ENCODE measurements at places on chromosomes 4 and X.

GRCh38 chrX:23392195-23392594, 57.5 kb downstream of the PTCHD1 start:
- no peak for DNase-seq

GRCh38 chr4:7985891-7986441, 46.3 kb upstream of the AFAP1 start:
- no peak for DNase-seq

DNA sequence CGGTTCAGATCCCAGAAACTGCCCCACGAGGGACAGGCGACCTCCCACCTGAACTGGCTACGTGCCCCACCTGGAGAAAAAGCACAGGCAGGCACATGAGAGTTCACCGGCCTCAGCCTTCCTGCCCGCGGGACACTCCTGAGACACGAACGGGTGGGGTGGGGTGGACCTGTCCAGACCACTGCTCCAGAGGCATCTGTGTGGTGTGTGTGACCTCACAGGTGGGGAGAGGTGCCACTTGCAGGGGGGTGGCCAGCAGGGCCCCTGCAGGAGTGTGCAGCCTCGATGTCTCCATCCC, 18.5 kb downstream of the NELFA start:
- DNase-seq = no peak

GRCh38 chrX:12614266-12614665, 176.9 kb upstream of the PRPS2 start:
- no peak for DNase-seq

GRCh38 chrX:134144231-134144630, 92.8 kb upstream of the CCDC160 start:
- no peak for DNase-seq

DNA sequence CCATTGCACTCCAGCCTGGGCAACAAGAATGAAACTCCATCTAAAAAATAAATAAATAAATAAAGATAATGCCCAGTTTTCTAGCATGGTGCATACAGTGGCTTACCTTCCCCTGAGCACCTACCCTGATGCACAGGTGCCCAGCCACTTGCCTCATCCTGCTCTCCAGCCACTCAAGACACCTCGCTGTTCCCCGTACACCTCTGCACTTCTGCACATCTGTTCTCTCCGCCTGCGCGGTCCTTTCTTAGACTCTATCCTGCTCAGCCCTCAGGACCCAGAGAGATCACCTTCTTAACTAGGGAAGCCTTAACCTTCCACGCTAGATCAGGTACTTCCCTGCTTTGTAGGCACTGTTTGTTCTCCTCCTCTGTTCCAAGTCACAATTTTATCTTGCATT, 2.9 kb downstream of the EVC start:
- no peak for DNase-seq

- DNase-seq = no peak
These were observed 66.5 kb downstream of the WFS1 start for GRCh38 chr4:6336166-6336565.

DNA sequence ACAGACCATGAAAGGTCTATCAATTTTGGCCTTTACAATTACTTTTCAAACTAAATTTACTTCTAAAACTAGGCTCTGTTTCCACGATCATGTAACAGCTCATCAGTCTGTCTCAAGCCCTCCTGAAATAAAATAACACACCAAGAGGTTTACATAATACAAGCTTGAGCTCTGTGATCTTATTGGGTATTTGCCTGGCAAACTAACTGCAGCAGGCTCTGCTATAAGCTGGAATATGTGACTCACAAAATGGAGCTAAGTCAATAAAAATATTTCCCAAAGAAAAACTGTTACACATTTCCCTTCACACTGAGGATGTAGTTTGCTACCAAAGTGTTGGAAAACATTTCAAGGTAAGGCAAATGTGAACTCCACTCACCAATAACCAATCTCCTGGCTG, 94.7 kb upstream of the GPM6B start:
- no peak for DNase-seq

DNA sequence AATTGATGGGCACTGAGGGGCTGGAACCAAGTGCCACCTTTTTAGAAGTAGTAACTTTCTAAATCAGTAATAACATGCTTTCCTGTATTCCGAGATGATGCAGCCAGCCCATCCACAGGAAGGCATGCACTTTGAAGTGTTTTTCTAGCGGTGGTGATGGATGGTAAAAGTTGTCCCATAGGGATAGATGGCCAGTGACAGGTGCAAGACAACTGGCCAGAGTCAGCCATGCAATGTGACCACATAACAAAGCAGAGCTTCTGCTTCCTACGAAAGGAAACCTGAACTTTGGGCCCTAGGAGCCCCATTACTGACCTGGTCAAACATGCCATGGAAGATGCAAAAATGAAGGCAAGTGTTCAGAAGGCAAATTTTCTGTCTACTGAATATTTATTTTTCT, 72.3 kb downstream of the NR3C2 start:
- no peak for DNase-seq

- DNase-seq = no peak
These were observed 209.0 kb downstream of the IDS start for GRCh38 chrX:149296092-149296491.

- DNase-seq = no peak
These were observed 618.6 kb downstream of the DMD start for GRCh38 chrX:32592786-32593185.

DNA sequence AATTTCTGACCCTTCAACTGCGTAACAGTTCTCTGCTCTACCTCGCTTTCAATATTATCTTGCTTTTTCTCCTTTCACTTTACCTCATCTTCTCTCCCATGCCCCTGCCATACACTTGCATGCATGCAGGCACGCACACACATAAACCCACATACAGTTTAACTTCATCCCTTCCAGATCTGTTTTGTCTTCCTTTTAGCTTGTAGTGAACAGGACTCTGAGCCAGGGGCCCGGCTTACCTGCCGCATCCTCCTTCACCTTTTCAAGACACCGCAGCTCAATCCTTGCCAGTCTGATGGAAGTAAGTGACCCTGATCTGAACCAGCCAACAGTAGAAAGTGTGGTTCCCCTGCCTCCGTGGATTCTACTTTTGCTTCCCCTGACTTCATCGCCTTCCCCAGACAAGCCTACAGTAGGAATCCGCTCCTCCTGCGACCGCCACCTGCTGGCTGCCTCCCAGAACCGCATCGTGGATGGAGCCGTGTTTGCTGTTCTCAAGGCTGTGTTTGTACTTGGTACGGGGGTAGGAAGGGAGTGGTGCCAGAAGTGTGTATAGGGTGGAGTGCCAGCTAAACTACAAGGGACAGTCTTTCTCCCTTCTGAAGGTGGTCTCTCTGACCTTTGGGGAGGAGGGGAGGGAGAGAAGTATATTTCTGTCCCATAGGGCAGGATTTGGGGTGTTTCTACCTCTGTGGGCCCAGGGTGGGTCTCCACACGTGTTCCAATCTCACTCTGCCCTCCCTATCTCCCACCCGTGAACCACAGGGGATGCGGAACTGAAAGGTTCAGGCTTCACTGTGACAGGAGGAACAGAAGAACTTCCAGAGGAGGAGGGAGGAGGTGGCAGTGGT, 10.7 kb downstream of the MED12 start:
- DNase-seq = no peak

DNA sequence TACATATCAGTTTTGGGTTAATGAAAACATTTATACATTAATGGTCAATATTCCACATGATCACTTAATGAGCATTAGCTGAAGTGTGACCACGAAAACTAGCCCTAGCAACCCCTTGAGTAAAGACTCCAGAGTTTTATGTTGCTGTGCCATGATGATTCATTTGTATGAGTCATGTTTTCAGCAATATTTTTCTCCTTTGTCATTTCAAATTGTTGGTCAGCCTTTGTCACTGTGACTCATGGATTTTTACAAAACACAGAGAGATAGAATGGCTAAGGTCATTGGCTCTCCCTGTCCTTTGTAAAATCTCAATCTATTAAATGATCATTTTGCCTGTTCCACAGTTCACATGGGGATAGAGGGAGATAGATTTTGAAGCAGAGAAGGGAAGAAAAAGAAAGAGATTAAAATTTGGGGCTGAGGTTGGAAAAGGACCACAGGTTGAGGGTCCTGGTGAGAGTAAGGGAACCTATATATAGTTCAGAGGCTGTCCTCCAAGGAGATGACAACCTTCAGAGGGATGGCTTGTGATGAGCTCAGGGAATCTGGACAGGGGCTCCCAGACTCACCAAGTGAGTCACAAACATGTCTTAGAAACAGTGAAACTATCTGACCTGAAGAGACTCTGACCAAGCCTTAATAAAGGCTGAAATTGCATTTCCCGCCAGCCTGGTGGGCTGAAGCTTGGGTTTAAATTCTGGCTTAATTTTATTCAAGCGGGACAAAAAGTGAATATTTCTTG, 25.6 kb downstream of the NR0B1 start:
- peak; percentile 39 for DNase-seq

DNA sequence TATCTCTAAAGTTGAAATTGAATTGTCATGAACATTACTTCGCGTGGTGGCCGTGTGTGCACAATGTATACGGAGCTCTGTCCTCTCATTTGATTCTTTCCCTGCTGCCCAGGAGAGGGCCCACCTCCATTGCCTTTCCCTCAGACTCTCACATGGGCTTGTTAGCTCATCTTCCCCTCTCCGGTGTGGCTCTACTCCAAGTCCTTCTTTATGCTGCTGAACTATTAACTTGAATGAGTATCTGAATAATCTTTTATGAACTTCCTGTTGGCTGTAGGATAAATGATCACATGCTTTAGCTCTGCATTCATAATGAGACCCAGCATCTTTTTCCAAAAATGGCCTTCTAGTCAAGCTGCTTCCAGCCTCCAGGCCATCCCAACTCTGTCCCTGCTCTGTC, 68.8 kb upstream of the CLNK start:
- no peak for DNase-seq

GRCh38 chr4:140096483-140096861, 57.5 kb downstream of the MAML3 start:
- no peak for DNase-seq

- DNase-seq = no peak
These were observed 63.0 kb downstream of the SORBS2 start for GRCh38 chr4:185748901-185749390.

- no peak for DNase-seq
These were observed 106.3 kb upstream of the CBR4 start for GRCh38 chr4:169116270-169116901.

DNA sequence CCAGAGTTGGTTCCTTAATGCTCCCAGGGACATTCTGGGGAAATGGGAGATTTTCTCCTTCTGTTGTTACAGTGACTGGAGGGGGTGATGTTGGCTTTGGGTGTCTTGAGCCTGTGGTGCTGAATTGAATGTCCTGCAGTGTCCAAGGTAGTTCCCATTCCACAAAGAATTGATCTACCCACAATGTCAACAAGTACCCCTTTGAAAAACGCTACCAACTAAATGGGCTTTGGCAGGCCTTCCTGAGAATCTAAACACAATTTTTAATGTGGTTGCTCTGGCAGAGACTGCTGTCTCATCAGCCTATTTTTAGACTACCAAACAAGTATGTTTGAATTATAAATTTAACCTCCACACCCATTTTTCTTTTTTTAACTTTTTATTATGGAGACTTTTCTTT, 69.4 kb downstream of the CCKAR start:
- DNase-seq = no peak

DNA sequence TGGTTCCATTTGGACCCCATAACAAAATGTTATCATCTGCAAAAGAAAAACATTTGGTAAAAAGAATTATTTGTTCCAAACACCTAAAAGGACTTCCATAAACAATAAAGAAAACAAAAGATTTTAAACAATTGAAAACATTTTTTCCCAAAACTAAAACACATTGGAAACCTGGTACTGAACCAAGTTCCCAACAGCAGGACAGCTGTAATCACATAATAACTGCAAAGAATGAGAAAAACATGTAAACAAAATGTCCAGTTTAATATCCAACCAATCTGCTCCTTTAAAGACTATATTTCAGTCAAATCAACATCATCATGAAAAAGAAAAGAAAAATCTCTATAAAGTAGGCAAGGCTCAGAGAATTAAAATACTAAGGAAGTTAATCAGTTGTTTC, 36.3 kb downstream of the PRDM5 start:
- no peak for DNase-seq

- no peak for DNase-seq
These were observed 4.7 kb upstream of the ARX start for GRCh38 chrX:25020391-25020904.

DNA sequence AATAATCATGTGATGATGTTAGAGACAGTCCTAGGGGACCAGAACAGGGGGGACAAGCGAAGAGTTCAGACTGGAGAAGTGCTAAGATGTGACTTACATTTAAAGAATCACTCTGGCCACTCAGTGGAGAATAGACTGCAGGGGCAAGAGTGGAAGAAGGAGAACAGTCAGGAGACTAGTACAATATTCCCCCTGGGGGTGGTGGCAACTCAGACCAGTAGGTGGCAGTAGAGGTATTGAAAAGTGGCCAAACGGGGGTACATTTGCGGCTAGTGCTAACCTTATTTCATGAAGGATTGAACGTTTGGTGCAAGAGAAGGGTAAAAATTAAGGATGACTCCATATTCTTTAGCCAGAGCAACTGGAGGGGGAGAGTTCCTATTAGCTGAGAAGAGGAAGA, 2.7 kb upstream of the BMX start:
- DNase-seq = no peak

GRCh38 chr4:176566769-176567168, 226.0 kb downstream of the VEGFC start:
- no peak for DNase-seq

GRCh38 chr4:85720735-85721134, 245.8 kb downstream of the ARHGAP24 start:
- DNase-seq = peak; percentile 75

- DNase-seq = no peak
These were observed 71.6 kb downstream of the MAML3 start for GRCh38 chr4:140082391-140082755.

DNA sequence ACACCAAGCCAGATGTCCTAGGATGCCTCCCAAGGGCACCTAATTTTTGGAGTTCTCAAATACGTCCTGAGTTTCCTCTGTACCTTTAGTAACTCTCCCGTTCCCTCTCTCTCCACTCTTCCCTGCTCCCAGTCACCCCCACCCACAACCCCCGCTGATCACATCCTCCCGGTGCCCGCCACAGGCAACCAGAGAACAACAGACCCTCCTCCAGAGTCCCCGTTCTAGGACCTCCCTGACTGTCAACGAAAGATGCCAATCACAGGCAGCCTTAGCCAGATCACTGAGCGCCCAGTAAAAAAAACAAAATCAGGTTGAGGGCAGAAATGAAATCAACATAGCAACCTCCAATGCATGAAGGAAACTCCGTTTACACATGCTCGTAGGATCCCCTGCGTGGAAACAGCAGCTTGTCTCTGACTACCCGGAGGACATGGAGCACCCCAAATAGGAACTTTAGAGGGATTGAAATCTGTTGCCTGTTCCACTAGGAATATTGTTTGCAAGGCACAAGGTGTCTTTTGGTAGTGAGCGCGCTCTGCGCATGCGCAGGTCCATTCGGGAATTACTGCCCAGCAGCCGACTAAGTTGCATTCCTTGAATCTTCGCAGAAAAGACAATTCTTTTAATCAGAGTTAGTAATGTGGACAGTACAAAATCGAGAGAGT, at the start of gene GABRB1:
Gene GABRB1, plus strand, starts transcription at position 557 of the 668 bp plus-strand sequence.
- no peak for DNase-seq

GRCh38 chr4:47882228-47882627, 32.2 kb downstream of the NFXL1 start:
- DNase-seq = no peak

- peak; percentile 59 for DNase-seq
These were observed 430.0 kb downstream of the INPP4B start for GRCh38 chr4:142416121-142416520.

GRCh38 chrX:131058136-131058868, at the start of gene ARHGAP36:
Gene ARHGAP36 (plus strand): TSS chrX:131058346. CDS start chrX:131081666, 23,320 bp downstream.
- no peak for DNase-seq

All from HS-27A (cell line).